Hair follicle dermal papilla cell (primary cell): ENCODE measurements at places on chromosomes 2 and 18. TPM values are rescaled to one million over a fixed set of nuclear protein-coding genes. Genes with fewer than 3 reads are reported as not detected.

The HNMT gene
- 31.0 and 37.5 TPM in 2 replicates for total RNA-seq

The TSHZ1 gene
- total RNA-seq, result 7.2 and 9.6 TPM in 2 replicates

The ALK gene
- total RNA-seq, result 0.12 and 0.16 TPM in 2 replicates

The L3MBTL4 gene
- total RNA-seq, result 0.49 TPM in 1 of 2 replicates, not detected in the other

The CNGA3 gene
- total RNA-seq, result under 0.01 and 0.12 TPM in 2 replicates

The IMPACT gene
- total RNA-seq, result 39.7 and 41.9 TPM in 2 replicates

The TBR1 gene
- total RNA-seq, result under 0.01 TPM in 1 of 2 replicates, not detected in the other

The SLC23A3 gene
- total RNA-seq, result 0.85 and 1.5 TPM in 2 replicates

The SNORC gene
- total RNA-seq, result 1.3 and 1.5 TPM in 2 replicates

The ILKAP gene
- total RNA-seq, result 14.1 and 18.7 TPM in 2 replicates

The TMEM17 gene
- 1.6 and 2.1 TPM in 2 replicates for total RNA-seq

The SERPINB4 gene
- not detected in 2 replicates for total RNA-seq

The FHL2 gene
- 86.5 and 93.1 TPM in 2 replicates for total RNA-seq

The ACTG2 gene
- total RNA-seq, result 7.2 and 8.0 TPM in 2 replicates

The AGXT gene
- not detected in 2 replicates for total RNA-seq

The ACTR1B gene
- total RNA-seq, result 44.8 and 59.9 TPM in 2 replicates

The CD302 gene
- total RNA-seq, result 25.0 and 27.4 TPM in 2 replicates

The DLX1 gene
- 0.49 and 2.9 TPM in 2 replicates for total RNA-seq

The STAT4 gene
- total RNA-seq, result 5.6 and 10.1 TPM in 2 replicates

The PSMA8 gene
- not detected in 2 replicates for total RNA-seq

The CERKL gene
- total RNA-seq, result under 0.01 TPM in 1 of 2 replicates, not detected in the other

The CROCC2 gene
- total RNA-seq, result 0.49 and 0.81 TPM in 2 replicates
